NCI-H2107 (cell line): ENCODE measurements at places on chromosomes 4 and X.

GRCh38 chr4:136283977-136284376 lies 1248.3 kb downstream of the PCDH18 start:
- DNase-seq, result no peak

GRCh38 chr4:169121861-169122382 lies 111.9 kb upstream of the CBR4 start:
- DNase-seq, result no peak

DNA sequence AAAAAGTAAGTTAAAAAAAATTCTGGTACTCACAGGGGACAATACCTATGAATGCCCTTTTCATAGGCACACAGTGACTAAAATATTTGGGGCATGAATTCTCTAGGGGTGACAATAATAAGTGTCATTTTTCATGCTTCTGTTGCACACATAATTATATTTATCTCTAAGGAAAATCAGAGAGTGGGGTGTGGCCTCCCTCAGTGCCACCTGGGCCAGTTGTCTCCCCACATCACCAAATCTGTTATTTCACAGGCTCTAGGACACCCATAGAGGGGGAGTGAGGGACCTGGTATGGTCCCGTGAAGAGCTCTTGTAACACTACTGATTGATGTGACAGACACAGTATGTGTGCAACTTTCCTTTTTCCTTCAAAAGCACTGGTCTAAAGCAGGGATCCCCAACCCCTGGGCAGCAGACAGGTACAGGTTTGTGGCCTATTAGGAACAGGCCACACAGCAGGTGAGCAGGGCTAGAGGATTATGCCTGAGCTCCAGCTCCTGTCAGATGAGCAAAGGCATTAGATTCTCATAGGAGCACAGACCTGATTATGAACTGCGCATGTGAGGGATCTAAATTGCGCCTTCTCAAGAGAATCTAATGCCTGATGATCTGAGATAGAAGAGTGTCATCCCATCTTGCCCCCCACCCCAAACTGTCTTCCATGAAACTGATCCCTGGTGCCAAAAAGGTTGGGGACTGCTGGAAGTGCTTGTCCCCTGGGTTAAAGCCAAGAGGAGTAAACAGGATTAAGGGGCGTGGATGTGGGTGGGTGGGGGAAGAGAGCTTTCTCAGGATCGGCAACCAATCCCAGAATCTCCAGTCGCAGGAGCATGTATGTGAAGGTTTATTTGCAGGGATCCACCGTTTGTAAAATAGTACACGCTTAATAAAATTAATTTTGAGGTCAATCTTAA lies 856 bp downstream of the SLC9B1 start:
- DNase-seq, result no peak

DNA sequence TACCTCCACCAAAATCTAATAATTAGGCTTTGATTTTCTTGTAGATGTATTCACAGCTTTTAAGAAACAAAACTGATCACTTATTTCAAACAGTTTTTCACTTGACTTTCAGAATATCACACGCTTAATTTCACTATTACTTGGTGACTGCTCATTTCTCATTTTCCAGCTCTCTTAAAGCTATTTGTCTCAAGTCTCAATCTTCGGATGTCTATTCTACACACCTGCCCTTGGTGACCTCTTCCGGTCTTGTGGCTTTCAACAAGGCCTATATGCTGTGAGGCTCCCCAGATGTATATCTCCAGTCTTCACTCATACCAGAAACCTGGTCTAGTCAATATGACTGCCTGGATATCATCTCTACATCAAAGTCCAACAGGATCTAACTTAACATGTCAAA lies 34.9 kb upstream of the ANXA10 start:
- DNase-seq, result no peak

- DNase-seq, result peak; percentile 39
Observed at GRCh38 chrX:132488819-132489577, at the start of gene MBNL3. Gene MBNL3 (minus strand): TSS chrX:132489038. CDS start chrX:132439611, 49,427 bp downstream.

GRCh38 chr4:141642711-141643110 lies 6.3 kb downstream of the IL15 start:
- no peak for DNase-seq

DNA sequence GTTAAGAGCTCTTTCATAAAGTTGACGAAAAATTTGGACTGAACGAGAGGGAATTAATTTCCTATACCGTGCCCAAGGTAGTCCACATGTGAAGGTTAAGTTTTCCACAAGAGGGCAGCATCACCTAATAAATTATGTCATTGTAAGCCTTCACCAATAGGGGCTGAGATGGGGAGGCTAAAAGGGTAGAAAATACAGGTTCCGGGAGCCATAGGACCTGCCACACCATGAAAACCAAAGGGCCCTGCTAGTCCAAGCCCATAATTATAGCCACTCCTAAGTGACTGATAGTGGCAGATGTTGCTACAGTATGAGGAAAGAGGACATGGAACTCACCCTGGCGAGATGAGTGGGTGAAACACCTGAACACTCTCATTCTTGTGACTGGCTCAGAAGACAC lies 122.2 kb downstream of the SHROOM4 start:
- peak; percentile 8 for DNase-seq

DNA sequence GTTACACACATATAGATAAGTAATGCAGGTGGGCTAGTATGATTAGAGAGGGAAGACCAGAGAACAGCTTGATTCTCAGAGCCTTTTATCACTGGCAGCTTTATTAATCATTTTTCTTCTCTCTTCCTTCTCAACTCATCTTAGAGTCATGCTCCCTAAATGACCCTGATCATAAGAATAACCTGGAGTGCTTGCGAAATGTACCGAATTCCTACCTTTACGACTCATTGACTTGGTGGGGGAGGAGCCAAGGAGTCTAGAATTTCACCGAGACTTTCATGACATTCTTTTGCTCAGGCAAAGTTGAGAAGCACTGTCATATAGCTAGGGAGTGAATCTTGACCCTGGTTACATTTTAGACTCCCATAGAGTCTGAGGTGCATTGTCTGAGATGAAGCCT lies 298.9 kb upstream of the PUDP start:
- DNase-seq, result no peak

DNA sequence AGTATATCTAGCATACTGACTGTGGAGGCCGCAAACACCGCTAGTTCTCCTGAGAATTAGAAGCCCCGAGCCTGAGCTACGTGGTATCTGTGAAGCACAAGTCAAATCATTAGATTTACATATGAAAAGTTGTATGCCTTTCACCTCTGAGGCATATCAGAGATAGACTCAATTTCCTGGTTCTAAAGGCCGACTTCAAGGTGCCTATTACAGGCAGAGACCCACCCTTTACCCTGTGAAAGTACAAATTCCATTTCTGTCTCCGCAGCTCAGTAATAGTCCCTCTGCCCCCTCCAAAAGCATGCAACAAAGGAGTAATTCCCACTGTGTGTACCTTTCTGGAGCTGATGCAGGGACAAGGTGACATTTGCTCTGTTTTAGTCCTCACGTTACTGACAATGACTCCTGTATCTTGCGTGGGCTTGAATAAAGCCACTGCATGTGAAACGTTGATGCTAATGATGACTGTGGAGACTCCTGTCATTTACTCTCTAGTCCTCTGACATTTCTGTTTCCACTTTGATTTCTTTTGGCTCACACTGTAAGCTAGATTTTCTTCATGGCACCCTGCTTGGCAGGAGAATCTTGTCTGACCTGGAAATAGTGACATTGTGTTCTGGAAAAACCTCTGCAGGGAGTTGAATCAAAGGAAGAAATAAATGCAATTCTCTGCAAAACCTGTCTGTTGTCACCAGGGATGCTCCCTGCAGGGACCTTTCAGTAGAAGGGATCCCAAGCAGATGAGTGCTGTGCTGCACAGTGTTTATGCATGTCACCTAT lies 273.2 kb upstream of the EMCN start:
- no peak for DNase-seq

DNA sequence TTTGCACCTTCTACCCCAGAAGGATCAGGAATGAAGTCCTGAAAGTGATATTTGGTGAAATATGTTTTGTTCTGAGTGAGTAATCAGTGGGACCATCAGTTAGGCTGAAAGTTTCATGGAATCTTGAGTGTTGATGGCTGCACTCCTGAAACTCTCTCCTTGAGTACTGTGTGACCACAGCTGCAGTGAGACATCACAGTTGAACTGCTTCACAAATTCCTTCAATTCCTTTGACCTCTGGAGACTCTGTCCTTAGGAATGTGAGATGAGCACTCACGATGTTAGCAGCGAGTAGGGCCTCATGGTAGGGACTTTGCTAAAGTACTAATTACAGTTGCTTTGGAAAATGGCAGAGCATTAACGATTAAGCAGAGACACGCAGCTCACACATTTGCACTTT lies 142.9 kb upstream of the SLC4A4 start:
- no peak for DNase-seq
